ENCODE measurements at places on chromosomes 6 and 20. TPM values are rescaled to one million over a fixed set of nuclear protein-coding genes. Genes with fewer than 3 reads are reported as not detected.

- no peak for DNase-seq
Measured at GRCh38 chr6:154894902-154895301, 100.2 kb upstream of the TIAM2 start.

TRAPPC3L gene
- total RNA-seq: 0.23 TPM

GRCh38 chr6:98833057-98833306 is 1.4 kb upstream of the POU3F2 start:
- DNase-seq: no peak

OLIG3 gene
- not detected for total RNA-seq

DNA sequence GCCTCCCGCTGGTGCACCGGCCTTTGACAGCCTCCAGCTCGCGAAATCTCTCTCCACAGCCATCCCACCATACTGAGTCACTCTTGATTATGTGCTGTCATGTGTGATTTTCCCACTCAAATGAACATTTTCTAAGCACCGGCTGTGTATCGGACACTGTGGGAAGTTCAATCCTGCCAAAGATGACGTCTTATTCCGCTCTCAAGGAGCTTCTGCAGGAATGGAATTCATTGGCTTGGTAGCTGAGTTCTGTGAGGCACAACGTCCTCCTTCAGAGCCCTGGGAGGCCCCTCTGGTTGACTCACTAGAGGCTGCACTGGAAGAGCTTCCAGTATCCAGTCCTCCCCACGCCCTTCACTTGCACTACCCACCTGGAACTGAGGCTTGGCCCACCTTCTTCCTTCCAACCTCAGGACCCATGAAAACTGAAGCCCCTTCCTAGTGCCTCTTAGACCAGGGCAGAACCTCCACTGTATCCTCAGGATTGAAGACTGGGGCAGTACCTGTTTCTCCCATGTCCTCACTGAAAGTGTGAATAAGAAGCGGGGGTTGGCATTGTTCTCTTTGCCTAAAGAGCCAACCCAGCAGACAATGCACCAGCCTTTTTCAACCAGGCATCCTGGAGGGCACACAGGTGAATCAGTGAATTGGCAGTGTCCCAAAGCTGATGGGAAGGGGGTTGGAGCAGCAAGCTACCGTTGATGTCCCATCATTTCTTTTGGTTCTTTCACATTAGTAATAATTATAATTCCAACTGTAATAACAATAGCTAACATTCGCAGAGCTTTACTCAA is 1.7 kb downstream of the UNC5CL start:
- DNase-seq: no peak

DNA sequence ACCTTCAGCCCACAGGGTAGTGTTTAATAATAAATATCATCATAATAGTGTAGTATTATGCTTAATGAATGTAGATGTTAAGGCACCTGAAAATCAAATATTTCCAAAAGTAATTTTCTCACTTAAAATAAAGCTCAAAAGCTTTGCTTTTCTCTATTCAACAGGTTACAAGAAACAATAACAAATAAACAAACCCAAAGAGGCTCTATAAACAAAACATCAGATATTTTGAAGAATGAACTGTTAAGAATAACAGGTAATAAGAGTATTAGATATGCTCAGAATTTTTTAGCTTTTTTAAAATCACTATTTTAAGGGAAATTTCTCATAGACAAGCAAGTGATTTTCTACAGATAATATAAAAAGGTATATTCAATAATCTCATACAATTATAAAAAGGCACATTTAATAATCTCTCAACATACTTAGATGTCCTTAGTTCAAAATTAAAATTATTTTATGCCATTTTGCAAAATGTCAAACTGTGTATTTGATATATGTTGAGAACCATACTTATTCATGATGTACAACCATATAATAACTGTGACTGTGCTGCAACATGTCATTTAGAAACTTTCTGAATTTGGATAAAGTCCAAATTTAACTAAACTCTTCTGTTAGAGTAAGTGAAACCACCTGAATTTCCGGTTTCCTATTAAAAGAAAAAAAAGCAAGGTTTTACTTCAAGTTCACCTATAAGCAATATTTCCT is 35.8 kb downstream of the PHIP start:
- no peak for DNase-seq

DNA sequence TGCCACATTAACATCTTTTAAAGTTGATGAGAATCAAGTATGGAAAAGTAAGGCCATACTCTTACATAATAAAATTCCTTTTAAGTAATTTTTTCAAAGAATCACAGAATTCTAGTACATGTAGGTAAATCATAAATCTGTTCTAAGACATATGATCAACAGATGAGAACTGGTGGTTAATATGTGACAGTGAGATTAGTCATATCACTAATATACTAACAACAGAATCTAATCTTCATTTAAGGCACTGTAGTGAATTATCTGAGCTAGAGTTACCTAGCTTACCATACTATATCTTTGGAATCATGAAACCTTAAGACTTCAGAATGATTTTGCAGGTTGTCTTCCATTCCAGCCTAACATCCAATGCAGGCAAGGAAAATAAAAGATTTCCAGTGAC is 11.6 kb downstream of the PLN start:
- DNase-seq: no peak

ENTPD6 gene
- 132 TPM for total RNA-seq

DNA sequence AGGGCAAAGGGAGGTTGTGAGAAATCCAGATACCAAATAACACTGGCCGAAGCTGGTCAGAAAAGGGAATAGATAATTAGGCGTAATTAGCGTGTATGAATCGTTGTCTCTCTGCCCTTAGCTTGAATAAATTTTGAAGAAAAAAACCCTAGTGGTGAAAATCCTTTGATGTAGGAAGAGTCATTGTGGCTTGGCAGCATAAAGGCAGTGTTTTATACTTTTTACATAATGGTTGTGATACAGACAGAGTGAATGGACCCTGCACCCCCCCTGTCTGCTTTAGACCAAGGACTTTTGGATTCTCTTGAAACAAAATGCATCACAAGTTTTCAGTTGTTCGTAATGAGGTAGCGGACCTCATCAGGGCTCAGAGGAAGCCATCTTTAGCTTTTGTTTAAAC is 126.5 kb downstream of the AFG1L start:
- DNase-seq: no peak

DNA sequence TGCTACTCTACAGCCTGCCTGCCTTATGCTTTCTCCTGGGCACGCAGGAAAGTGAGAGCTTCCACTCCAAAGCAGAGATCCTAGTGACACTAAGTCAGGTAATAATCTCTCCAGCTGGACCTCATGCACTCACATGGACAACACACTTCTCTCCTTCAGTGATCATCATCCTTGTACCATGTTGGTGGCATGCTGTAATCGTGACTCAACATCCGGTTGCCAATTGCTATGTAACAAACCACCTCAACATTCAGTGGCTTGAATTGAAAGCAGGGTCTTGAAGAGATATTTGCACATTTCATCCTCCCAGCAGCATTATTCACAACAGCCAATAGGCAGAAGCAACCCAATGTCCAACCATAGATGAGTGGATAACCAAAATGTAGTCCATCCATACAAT is 40.3 kb upstream of the PPP1R3G start:
- DNase-seq: no peak

- no peak for DNase-seq
Measured at GRCh38 chr6:162271922-162272321, 455.6 kb downstream of the PRKN start.

DNA sequence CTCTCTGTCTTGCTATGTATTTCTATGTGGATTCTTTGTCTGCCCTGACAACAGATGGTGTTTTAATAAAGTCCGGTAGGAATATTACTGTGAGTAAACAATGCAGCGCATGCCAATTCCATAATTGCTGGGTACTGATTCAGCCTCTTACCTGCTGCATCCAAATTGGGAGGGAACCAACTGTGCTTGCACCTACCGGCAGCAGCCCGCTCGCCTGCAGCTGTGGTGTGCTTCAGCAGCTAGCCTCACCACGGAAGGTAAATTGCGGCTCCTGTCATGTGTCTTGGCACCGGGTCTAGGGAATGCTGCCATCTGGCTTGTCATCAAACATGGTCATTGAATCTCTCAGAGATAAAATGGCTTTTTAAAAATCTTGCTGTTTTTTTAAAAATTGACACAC is 704.8 kb upstream of the SLC35B3 start:
- peak; percentile 12 for DNase-seq

TMEM244 gene
- not detected for total RNA-seq
